ENCODE measurements at places on chromosomes 3 and 15. TPM values are rescaled to one million over a fixed set of nuclear protein-coding genes. Genes with fewer than 3 reads are reported as not detected.

The SAMD7 gene
- polyA plus RNA-seq = not detected

The HYAL3 gene
- 2.3 TPM for polyA plus RNA-seq

- no peak for DNase-seq
These were observed 29.9 kb upstream of the GOLGA8B start for GRCh38 chr15:34613301-34613700.

The PTPRG gene
- polyA plus RNA-seq = 36.8 TPM

DNA sequence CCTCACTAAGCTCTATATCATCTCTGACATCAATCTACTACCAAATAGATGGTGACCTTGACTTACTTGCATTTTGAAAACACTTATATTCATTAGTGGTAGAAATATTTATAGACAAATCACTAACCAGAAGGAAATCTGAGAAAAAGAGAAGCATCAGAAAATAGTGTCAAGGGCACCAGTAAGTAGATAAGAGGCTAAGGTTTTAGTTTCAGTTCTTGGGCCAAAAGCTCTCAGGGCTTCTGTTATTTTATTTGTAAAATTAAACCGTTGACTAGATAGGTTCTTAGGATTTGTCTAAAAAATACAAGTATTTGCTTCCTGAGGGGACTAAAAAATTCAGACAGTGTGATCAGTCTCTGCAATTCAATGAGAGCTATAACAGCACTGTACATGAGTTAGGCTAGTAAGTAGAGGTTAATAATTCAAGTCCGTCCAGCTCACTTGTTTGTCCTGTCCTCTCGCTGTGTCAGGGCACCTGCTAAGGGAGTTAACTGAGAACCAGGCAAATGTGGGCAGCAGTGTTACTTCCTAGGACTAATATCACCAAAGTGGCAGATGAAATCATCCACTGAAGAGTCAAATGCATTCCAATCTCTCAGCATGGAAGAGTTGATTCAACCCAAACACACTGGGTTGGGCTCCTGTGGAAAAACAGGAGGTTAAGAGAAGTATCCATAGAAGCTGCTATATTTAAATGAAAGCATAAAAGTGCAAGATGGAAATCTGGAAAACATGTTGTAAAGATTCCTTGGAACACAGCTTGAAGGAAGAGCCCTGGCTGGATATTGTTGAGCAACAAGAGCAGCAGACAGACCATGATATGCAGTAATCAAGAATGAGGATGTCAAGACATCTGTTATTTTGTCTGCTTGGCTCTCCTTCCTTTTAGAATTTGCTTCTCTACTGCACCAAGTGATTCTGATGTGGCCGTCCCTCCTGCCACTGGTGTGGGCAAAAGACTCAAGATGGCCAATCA is 134.9 kb upstream of the ZBTB20 start:
- no peak for DNase-seq

GRCh38 chr3:58742239-58742638 is 75.7 kb upstream of the FAM3D start:
- no peak for DNase-seq

The GP9 gene
- not detected for polyA plus RNA-seq

DNA sequence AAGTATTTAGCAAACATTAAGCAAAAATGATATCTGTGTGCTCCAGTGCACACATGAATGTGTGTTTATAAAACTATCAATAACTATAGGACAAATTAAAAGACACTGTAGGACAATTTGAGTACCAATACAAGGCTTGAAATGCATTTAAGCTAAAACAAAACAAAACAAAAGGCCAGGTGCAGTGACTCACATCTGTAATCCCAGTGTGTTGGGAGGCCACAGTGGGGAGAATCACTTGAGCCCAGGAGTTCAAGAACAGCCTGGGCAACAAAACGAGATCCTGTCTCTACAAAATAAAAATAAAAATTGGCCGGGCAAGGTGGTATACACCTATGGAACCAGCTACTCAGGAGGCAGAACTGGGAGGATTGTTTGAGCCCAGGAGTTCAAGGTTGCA is 50.7 kb downstream of the CSNK1G1 start:
- DNase-seq = no peak

DNA sequence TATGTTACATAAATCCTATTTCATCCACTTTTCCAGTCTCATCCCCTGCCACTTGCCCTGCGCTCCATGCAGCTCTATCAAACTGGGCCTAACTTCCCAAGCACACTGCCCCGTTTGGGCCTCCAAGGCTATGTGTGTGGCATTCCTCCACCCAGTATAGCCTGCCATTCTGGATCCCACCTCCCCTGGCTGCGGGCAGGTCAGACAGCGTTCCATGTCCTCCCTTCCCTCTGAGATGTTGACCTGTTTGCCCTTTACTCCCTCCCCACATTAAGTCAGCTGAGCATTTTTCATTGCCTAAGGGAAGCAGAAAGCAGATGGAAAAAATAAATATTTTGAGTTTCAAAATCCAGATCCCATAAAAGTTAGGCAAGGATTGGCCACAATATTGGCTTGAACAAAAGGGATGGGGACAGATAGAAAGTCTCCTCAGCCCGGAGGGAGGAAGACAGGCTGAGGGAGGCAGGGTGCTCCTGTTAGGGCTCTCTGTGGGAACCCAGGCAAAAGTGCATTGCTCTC is 73.3 kb downstream of the CYP19A1 start:
- no peak for DNase-seq

- DNase-seq = no peak
These were observed 110.3 kb upstream of the ALDH1A3 start for GRCh38 chr15:100769043-100769974.

- no peak for DNase-seq
These were observed 17.9 kb upstream of the EHD4 start for GRCh38 chr15:41990243-41990605.

The RGMA gene
- polyA plus RNA-seq = 56.9 TPM

GRCh38 chr3:25007974-25008658 is 419.9 kb upstream of the RARB start:
- peak; percentile 41 for DNase-seq

- DNase-seq = no peak
These were observed 79.3 kb upstream of the GMNC start for GRCh38 chr3:190941694-190942260.

The PLEKHO2 gene
- 15.9 TPM for polyA plus RNA-seq

DNA sequence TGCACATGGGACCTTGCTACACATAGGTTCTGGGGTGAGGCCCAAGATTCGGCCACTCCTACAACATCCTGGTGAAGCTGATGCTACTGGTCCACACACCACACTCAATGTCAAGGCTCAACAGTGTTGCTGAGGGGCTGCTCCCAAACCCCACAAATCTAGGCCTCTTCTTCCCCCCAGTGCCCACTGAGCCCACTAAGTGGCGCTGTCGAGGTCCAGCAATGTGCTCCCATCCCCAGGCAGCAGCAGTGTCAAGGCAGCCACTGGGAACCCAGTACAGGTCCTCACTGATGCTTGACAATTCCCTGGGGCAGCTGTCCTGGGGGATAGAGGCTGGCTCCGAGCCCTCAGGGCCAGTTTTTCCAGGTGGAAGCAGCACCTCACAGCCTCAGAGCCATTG is 21.5 kb downstream of the SCN5A start:
- no peak for DNase-seq

- DNase-seq = no peak
These were observed 391.1 kb upstream of the MDFIC2 start for GRCh38 chr3:70703305-70704102.

The REC114 gene
- polyA plus RNA-seq = not detected

- DNase-seq = no peak
These were observed 23.2 kb downstream of the HAPLN3 start for GRCh38 chr15:88872106-88872505.

The KIAA1143 gene
- polyA plus RNA-seq = 40.6 TPM

DNA sequence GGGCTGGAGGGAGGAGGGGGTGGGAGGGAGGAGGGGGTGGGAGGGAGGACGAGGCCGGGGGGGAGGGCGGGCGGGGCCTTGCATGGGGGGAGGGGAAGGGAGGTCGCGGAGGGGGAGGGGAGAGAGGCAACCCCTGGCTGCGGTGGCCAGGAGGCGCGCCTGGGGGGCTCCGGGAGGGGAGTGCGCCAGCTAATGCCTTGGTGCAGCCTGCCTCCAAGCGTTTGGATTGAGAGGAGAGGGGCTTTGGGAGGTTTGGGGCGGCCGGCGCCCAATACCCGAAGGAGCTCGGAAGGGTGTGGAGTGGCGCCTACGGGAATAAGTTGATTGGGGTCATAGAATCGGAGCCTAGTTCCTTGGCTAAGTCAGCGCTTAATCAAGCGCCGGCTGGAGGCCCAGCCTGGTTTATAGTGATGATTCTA is 557 bp downstream of the TFG start:
- peak; percentile 84 for DNase-seq

GRCh38 chr15:39513936-39514335 is 66.9 kb upstream of the THBS1 start:
- no peak for DNase-seq

DNA sequence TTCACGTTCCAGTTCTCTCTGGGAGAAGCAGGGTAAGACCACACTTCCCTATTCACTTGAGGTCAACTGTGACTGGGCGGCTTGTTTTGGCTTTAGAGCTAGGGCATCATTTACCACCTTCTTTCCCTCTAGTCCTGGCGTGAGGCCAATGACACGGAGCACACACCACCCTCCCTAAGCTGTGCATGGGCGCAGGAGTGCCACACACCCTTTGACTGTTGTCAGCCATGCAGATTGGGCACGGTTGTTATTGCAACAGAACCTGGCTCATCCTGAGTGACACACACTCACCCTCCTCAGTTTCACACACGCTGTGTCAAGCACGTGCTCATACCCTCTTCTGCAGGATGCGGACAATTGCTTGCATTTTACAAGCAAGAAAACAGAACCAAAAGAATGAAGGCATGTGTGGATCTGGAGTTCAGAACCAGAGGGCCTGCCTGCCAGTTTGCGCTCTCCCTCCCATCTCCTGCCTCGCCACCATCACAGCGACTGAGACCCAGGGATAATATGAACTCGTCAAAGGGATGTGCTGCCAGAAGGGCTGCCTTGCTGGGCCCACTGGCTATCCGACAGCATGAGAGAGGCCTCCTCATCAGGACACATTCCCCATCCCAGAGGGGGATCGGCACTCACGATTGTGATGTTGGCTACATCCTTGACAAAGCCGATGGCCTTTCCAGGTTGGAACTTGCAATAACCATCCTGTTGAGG is 17.6 kb downstream of the CTSH start:
- DNase-seq = no peak

DNA sequence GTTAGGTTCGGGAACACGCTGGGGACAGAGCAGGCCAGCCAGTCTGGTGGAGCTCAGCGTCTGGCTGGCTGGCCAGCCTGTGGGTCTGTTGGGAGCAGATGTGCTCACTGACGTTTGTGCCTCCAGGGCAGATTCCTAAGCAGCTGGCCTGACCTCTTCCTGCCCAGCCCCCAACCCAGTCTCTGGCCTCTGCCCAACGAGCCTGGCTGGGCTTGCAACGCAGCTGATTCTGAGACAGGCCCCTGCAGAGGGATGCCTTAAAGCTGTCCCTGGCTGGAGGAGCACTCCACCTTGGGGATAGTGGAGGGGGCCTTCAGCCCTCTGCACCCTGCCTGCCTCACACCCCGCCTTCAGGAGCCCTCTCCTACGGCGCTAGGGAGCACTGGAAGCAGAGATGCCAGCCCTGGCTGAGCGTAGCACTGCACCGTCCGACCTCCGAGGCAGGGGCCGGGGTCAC is 46.0 kb downstream of the KLF13 start:
- peak; percentile 81 for DNase-seq

The FGF7 gene
- polyA plus RNA-seq = 24.9 TPM

The NR2F2 gene
- polyA plus RNA-seq = 51.5 TPM
